ENCODE measurements at places on chromosomes 3 and 15. TPM values are rescaled to one million over a fixed set of nuclear protein-coding genes. Genes with fewer than 3 reads are reported as not detected.

The COL7A1 gene
- 1.6 TPM for total RNA-seq

The PLCB2 gene
- total RNA-seq, result 44.6 TPM

The LARP6 gene
- total RNA-seq, result 0.36 TPM

The CHDH gene
- 0.22 TPM for total RNA-seq

The RTF1 gene
- total RNA-seq, result 30.0 TPM

The CRTC3 gene
- 28.7 TPM for total RNA-seq

The DPPA2 gene
- not detected for total RNA-seq

The KIF7 gene
- 3.7 TPM for total RNA-seq

The CCDC80 gene
- total RNA-seq, result not detected

GRCh38 chr3:83662381-83662960, 1296.3 kb upstream of the CADM2 start:
- H3K27me3 ChIP-seq, result no peaks in the 10 kb centered on the region
- H3K4me1 ChIP-seq, result no peaks in the 10 kb centered on the region
- H3K36me3 ChIP-seq, result no peaks in the 10 kb centered on the region
- H3K27ac ChIP-seq, result no peak overlapping the region
- DNase-seq, result no peak
- no peak overlapping the region for H3K4me3 ChIP-seq

DNA sequence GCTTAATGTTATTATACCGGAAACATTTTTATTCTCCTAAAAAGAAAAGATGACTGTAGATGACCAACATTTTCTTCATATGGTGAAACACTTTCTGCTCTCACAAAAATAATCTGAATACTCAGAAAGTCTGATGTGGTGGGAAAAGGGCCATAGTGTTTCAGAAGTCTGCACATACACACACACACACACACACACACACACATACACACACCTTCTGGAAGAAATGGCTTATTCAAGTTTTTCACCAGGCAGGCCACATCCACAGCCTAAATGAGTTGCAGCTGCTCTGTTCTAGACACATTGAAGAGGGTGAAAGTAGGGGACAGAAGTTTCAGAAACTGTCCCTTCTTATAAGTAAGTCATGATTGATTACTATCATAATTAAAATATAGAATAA, 220.0 kb downstream of the ZMAT3 start:
- H3K4me3 ChIP-seq, result no peak overlapping the region
- no peaks in the 10 kb centered on the region for H3K36me3 ChIP-seq
- no peaks in the 10 kb centered on the region for H3K27me3 ChIP-seq
- H3K27ac ChIP-seq, result no peak overlapping the region
- no peaks in the 10 kb centered on the region for H3K4me1 ChIP-seq
- DNase-seq, result no peak

DNA sequence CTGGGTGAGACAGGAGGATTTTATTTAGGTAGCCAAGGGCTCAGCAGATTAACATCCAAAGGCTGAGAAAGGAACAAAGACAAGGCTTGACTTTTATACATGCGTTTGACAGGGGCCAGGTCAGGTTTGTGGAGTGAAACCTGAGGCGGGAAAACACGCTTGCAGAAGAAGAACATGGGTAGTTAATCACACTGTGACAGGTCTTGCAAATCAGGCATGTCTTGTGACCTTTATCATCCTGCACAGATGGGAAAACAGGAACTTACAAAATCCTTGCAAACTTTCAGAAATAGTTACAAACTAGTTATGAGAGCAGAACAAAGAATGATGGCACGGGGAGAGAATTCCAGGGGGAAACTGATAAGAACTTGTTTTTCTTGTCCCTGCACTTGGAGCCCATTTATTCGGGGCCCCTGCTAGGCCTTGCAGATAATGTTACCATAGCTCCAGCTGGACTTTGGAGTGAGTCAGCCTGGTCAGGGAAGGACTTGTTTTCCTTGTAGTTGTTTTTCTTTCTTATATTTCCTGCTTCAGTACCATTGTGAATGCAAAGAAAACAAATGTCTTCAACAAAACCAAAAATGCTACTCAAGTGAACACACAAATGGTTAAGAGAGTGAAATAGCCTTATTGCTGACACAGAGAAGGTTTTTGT, 965.9 kb upstream of the ROBO1 start:
- no peak overlapping the region for H3K4me3 ChIP-seq
- H3K36me3 ChIP-seq, result no peaks in the 10 kb centered on the region
- H3K27ac ChIP-seq, result no peak overlapping the region
- no peaks in the 10 kb centered on the region for H3K4me1 ChIP-seq
- no peaks in the 10 kb centered on the region for H3K27me3 ChIP-seq

- no peak overlapping the region for H3K4me3 ChIP-seq
- peaks cover 26% of the 10 kb centered on the region for H3K4me1 ChIP-seq
- no peaks in the 10 kb centered on the region for H3K27me3 ChIP-seq
- no peaks in the 10 kb centered on the region for H3K36me3 ChIP-seq
Measured at GRCh38 chr3:39189150-39189958, 3.0 kb downstream of the XIRP1 start.

DNA sequence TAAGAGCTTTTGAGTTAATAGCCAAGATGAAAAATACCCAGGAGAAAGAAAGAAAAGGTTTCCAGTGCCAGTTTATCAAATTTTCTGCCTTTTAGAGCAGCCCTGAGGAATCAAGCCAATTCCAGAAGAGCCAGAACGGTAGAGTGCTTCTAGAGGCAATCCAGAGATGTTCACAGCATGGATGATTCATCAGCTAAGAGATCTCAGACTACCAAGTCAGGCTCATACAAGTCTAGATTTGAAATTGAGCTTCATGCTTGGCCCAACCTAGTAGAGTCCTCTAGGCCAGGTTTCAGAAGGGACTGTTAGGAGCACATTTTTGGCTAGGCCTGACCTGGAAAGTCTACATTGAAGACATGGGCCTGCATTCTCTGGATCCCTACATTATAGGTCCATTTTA, 15.5 kb downstream of the WDR48 start:
- no peak overlapping the region for H3K27ac ChIP-seq
- H3K4me1 ChIP-seq, result peaks cover 10% of the 10 kb centered on the region
- H3K27me3 ChIP-seq, result no peaks in the 10 kb centered on the region
- peaks cover 21% of the 10 kb centered on the region for H3K36me3 ChIP-seq
- DNase-seq, result no peak

GRCh38 chr3:25784971-25785370, 1.7 kb upstream of the NGLY1 start:
- peak overlapping the region; percentile 81 for H3K4me3 ChIP-seq
- H3K36me3 ChIP-seq, result peaks cover 34% of the 10 kb centered on the region
- H3K4me1 ChIP-seq, result peaks cover 56% of the 10 kb centered on the region
- DNase-seq, result no peak

DNA sequence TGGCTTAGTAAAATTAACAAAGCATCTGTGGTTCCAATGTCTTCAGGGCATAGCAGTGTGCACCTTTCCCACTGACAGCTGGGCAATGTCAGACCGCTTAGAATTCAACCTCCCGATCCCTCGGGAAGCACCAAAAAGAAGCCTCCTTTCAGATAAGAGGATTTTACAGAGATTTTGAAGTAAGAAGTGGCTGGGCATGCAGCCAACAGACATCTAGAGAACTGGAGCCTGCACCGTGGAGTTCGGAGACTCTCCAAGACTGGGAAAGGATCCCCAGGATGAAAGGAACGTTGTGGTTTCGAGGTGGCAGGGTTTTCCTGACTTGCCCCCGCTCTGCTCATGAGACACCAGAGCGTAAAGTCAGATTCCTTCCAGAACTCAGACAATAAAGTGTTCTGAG, 5.3 kb downstream of the FAM174B start:
- H3K4me1 ChIP-seq, result peaks cover 4% of the 10 kb centered on the region
- peaks cover 18% of the 10 kb centered on the region for H3K27me3 ChIP-seq
- H3K27ac ChIP-seq, result no peak overlapping the region

GRCh38 chr15:93319121-93319814, 230.3 kb upstream of the RGMA start:
- H3K4me1 ChIP-seq, result no peaks in the 10 kb centered on the region
- no peaks in the 10 kb centered on the region for H3K36me3 ChIP-seq
- no peak overlapping the region for H3K27ac ChIP-seq
- H3K27me3 ChIP-seq, result peaks cover 7% of the 10 kb centered on the region
- no peak overlapping the region for H3K4me3 ChIP-seq
- no peak for DNase-seq

DNA sequence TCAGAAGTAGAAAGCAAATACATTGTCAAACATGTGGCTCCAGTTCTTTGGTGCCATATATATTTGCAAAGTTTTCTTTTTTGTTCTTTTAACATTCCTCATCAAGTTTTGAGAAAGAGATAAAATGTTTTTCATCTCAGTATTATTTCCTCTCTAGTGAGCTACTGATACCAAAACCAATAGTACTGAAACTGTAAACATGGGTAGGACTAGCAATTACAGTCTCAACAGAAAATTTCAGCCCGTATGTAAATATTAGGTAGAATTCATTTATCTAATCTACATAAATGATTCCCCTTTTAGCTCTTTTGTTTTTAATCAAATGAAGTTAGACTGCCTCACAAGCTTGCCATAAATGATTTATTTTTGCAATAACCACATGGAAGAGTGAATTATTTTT, 21.4 kb downstream of the SECISBP2L start:
- H3K27me3 ChIP-seq, result no peaks in the 10 kb centered on the region
- no peak overlapping the region for H3K4me3 ChIP-seq
- H3K4me1 ChIP-seq, result peaks cover 3% of the 10 kb centered on the region
- H3K36me3 ChIP-seq, result peaks cover 22% of the 10 kb centered on the region
- no peak for DNase-seq
- no peak overlapping the region for H3K27ac ChIP-seq

GRCh38 chr3:158384019-158384418, 187.0 kb upstream of the MLF1 start:
- H3K4me3 ChIP-seq, result no peak overlapping the region
- H3K36me3 ChIP-seq, result peaks cover 4% of the 10 kb centered on the region
- no peak overlapping the region for H3K27ac ChIP-seq
- DNase-seq, result no peak
- no peaks in the 10 kb centered on the region for H3K4me1 ChIP-seq

GRCh38 chr15:25185156-25185710, 230.4 kb downstream of the SNRPN start:
- no peaks in the 10 kb centered on the region for H3K36me3 ChIP-seq
- H3K27ac ChIP-seq, result no peak overlapping the region
- DNase-seq, result no peak

DNA sequence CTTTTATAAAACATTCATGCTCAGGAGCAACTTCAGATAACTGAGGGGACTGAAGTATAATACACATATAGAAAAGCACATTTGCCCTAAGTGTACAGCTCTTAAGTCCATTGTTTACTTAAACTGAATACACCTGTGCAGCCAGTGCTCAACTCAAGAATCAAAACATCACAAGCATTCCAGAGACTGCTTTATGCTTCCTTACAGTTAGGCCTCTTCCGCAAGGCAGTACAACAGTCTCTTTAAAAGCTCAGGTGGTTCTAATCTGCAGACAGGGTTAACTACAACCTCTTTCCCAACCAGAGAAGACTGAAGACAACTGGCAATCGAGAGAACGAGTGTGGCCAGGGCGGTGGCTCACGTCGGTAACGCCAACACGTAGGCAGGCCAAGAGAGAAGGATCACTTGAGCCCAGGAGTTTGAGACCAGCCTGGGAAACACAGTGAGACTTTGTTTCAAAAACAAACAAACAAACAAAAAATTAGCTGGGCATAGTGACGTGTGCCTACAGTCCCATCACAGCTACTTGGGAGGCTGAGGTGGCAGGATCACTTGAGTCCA, 16.9 kb downstream of the MCCC1 start:
- H3K4me3 ChIP-seq, result no peak overlapping the region
- DNase-seq, result no peak
- peaks cover 65% of the 10 kb centered on the region for H3K36me3 ChIP-seq
- H3K4me1 ChIP-seq, result no peaks in the 10 kb centered on the region

DNA sequence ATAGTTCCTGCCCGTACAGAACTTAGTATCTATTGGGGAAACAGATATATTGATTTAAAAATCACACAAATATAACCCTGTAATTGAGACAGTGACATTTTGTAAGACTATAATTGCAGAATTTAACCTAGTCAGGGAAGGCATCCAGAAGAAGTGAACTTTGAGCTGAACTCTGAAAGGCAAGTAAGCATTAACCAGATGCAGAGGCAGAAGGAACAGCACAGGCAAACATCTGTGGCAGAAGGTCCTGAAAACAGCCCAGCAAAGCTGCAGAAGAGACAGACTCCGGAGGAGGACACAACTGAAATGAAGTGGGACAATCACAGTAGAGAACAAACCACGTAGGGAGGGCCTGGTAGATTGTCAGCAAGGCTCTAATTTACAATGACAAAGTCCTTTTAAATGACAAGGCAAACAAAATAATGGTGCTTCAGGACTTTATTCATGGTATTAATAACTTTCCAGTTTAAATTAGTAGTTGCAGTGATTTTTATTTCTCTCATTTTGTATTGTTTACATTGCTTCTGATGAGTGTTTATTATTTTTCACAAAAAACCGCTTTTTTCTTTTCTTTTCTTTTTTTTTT, 14.5 kb downstream of the BCL2A1 start:
- peaks cover 17% of the 10 kb centered on the region for H3K36me3 ChIP-seq
- H3K4me1 ChIP-seq, result peaks cover 40% of the 10 kb centered on the region
- no peak overlapping the region for H3K4me3 ChIP-seq
- H3K27ac ChIP-seq, result no peak overlapping the region

DNA sequence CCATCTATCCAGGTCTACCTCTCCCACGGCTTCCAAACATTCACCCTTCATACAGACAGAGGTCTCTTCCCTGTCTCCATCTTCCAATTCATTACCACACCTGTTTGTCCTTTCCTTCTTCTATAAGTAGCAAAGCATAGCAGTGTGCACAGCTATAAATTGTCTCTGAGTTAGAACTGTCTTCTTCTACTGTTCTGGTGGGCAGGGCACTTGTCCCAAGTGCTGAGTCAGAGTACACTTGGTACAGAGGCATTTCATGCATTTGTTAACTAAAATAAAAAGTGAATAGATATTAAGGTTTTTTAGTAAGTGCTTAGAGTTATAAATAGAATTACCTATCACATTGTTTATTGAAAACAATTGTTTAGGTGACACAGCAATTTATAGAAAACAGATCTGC, 150.1 kb upstream of the CCDC54 start:
- H3K4me3 ChIP-seq, result no peak overlapping the region
- DNase-seq, result no peak
- H3K36me3 ChIP-seq, result no peaks in the 10 kb centered on the region
- H3K27me3 ChIP-seq, result peaks cover 8% of the 10 kb centered on the region
